ENCODE measurements at places on chromosomes 16 and 17. TPM values are rescaled to one million over a fixed set of nuclear protein-coding genes. Genes with fewer than 3 reads are reported as not detected.

DNA sequence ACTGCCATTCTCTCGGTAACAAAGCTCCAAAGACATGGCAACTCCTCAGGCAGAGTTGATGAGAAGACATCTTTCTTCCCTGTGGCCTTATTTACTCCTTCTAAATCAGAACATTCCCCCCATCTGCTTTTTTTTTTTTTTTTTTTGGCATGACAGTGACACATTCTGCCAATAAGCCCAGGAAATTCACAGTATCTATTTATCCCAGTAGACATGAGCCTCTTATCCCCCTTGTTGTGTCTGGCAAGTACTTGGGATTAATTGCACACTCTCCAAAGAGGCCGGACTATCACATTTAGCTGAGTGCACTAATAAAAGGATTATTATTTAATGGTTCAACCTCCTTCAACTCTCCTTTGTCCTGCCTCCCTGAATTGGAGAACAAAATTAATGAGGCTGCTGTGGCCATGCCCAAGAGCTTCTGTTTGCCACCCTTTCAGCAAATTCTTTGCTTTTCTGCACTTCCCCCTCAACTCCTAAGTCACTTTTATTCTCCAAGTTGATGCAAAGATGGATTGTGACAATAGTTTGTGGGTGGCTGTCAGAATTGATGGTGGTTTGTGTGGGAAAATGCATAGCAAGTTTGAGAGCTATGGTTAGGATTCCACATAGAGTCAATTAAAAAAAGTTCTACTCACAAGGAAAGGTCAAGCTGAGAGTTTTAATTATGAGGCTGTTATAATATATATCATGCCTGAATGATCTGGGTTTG is 47.2 kb downstream of the GPR139 start:
- no peak for DNase-seq

DNA sequence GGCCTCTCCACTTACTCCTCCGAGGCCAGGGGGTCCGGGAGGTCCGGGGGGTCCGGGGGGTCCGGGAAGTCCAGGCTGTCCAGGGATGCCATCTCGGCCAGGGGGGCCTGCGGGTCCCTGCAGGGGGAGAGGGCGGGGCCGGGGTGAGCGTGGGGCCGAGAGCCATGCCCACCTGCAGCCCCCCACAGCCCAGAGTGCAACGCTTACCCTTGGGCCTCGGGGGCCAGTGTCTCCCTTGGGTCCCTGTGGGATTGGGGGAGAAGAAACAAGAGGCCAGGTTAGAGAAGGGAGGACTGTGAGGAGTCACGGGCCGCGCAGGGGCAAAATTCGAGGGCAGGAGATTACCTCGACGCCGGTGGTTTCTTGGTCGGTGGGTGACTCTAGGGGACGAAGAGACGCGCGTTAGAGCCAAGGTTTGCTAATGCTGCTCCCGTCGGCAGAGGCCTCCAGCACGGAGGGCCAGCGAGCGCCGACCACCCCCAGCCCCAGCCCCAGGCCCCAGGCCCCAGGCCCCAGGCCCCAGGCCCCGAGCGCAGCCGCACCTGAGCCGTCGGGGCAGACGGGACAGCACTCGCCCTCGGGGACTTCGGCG is 2.1 kb downstream of the COL1A1 start:
- no peak for DNase-seq

Gene CCL7
- 0.29 TPM for polyA plus RNA-seq

GRCh38 chr17:39143552-39144093 is 7.8 kb downstream of the PLXDC1 start:
- peak; percentile 74 for DNase-seq

DNA sequence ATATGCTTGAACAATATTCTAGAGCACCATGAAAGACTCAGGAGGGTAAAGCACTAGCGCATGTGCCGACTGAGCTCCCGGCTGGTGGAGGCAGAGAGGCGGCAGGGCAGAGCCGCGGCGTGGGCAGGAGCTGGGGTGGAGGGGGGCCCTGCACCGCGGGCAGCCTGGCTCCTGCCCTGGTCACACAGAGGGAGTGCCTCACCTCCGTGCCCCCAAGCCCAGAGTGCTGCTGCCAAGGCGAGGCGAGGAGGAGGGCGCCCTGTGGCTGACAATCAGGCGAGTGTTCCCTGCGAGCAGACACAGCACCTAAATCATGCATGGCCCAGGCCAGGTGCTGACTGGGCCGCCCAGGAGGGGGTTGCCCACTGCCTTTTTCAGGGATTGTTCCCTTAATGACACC is 105.8 kb upstream of the TNRC6C start:
- peak; percentile 6 for DNase-seq

DNA sequence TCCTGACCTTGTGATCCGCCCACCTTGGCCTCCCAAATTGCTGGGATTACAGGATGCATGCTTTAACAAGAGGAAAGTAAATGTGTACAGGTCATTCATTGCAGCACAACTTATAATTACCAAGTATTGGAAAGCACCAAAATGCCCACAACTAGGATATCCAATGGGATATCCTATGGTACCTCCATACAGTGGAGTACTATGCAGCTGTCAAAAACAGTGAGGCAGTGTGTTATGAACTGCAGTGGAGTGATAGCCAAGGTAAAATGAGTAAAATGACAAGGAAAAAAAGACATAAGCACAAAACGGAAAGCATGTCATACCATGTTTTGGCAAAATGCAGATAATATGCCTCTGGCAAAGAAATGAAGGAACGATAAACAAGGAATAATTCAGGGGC is 87.6 kb downstream of the FOXL1 start:
- DNase-seq = no peak

DNA sequence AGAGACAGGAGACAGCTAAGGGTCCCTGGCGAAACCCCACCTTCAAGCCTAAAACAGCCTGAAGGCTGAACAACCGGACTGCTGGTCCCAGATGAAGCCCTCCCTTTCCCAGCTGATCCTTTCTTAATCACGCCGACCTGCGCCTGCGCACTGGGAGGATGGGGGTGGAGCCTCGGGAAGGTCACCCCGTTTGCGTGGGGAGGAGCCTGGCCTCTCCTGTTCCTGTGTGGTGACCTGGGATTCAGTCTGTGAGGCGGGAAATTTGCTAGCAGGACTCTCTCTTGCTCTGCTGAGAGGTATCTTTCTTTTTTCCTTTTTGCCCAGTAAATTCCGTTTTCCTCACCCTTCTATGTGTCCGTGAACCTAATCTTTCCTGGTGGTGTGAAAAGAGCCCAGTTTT is 9.6 kb downstream of the FAM20A start:
- peak; percentile 29 for DNase-seq

DNA sequence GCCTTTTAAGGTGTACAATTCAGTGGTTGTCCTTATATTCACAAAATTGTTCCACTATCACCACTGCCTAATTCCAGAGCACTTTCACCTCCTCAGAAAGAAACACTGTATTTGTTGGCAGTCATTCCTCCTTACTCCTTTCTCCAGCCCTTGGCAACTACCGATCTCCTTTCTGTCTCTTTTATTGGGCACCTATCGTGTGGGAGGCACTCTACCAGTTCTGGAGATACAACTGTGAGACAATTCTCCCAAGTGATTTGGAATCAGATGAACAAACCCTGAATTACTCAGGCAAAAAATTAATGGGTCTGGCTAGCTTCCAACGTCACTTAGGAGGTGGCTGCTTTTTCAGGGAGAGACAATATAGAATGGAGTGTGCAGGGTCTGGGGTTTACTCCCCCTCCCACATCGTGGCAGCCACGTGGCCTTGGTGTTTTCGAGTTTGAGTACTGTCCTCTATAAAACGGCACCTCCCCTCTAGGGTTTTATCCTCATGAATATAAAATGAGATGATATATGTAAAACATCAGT is 63.9 kb downstream of the SHISA9 start:
- no peak for DNase-seq

DNA sequence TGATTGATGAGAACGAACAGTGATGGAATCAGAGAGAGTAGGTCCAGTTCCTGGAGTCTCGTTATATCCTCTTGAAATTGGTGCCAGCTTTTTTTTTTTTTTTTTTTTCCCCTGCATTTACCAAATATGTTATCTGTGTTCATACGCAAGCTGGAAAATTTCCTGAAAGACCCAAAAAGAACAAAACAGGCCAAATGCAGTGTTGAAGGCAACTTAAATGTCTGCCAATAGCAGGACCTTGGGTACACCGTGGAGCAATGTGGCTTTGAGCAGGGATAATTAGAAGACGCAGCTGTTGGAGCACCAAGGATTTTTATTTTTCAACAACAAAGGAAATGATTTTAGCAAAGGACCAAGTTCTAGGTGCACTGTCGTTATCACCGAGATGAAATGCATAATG is 105.0 kb downstream of the ABCC6 start:
- no peak for DNase-seq

DNA sequence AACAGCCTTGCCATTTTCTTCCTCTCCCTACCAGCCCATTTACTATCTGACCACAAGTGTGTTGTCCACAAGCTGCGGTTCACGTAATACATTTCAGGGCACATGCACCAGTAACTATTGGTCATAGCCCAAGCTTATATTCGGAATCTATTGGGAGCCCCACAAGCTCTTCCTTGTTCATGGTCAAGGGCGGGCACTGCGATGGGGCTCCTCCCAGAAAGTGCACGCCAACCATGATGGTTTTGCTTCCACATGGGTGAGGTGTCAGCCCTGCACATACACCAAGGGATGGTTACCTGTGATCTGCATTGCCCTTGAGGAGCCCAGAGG is 12.1 kb downstream of the THRA start:
- DNase-seq = no peak

DNA sequence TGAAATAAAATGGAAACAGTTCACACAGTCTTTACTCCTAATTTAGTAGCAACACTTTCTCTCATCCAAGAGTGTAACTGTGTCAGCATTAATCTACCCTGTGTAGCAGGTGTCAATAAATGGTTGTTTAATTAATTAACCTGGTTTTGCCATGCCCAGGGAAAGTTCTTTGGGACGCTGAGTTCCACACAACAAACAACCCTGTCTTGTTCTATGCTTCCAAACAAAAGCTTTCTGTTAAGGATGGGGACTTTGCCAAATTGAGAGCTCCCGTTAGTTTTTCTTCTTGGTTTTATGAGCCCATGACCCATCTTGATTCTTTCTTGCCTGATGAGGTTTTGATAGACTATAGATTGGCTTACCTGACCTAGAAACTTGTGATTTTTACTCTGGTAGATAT is 530.1 kb downstream of the KCNJ2 start:
- DNase-seq = no peak

DNA sequence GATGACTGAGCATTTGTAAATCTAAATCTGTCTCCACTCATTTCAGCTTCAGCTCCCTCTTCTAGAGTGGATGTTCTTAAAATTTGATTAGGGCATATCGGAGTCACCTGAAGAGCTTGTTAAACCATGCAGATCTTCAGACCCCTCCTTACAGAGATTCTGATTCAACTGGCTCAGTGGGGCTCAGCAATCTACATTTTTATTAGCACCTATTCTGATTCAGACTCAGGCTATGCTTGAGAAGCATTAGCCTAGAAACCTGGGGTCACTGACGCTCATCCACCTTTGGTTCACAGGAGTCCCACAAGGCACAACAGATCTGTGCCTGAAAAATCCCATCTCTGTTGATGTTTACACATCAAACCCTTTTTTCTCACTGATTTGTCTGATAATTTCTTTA is 365.6 kb downstream of the GRIN2A start:
- no peak for DNase-seq

Gene TEKT5
- polyA plus RNA-seq = not detected

Gene PTGES3L
- 45.3 TPM for polyA plus RNA-seq

GRCh38 chr17:11296994-11297393 is 56.0 kb downstream of the SHISA6 start:
- DNase-seq = no peak

- DNase-seq = no peak
These were observed 165.4 kb downstream of the PITPNC1 start for GRCh38 chr17:67542219-67543114.

GRCh38 chr17:21218101-21218500 is 4.1 kb upstream of the TMEM11 start:
- DNase-seq = no peak

Gene EVPLL
- not detected for polyA plus RNA-seq

GRCh38 chr17:49447628-49448302 is 33.1 kb upstream of the PHB1 start:
- DNase-seq = peak; percentile 26

Gene TBC1D3
- not detected for polyA plus RNA-seq

Gene MYH13
- polyA plus RNA-seq = not detected

GRCh38 chr16:3112058-3112880 is at the start of gene ZNF205:
Gene ZNF205, plus strand, starts transcription at chr16:3112586. Its CDS starts 845 bp downstream, at chr16:3113431.
- DNase-seq = peak; percentile 79

DNA sequence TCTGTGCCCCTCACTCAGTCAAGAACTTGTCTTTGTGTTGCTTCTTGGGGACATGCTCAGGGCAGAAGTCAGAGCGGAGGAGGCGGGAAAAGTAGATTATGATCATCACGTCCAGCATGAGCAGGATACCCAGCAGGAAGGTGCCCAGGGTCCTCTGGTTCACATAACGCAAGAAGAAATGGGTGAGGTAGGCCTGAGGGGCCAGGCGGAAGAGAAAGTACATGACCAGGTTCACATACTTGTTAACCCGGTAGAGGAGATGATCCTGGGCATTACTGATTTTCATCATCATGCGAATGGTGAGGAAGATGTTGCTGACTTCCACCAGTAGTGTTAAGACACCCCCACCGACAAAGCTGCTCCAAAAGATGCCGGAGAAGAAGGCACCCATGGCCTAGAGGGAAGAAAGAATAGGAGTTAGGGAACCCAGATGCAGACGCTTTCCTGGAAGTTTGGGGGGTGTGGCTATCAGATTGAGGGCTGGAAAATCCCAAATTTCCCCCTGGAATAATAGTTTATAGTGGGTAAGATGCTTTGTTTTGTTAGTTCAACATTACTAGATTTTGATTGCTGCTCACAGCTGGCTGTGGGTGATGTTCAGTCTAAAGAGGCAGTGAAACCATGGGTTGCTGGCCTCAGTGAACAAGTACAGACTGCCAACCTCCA is 1.4 kb downstream of the TLCD1 start:
- no peak for DNase-seq

Gene CCDC92B
- 0.44 TPM for polyA plus RNA-seq

- DNase-seq = no peak
These were observed 17.1 kb downstream of the TMIGD1 start for GRCh38 chr17:30316736-30317135.

GRCh38 chr16:54284319-54284930 is 2.2 kb downstream of the IRX3 start:
- no peak for DNase-seq

DNA sequence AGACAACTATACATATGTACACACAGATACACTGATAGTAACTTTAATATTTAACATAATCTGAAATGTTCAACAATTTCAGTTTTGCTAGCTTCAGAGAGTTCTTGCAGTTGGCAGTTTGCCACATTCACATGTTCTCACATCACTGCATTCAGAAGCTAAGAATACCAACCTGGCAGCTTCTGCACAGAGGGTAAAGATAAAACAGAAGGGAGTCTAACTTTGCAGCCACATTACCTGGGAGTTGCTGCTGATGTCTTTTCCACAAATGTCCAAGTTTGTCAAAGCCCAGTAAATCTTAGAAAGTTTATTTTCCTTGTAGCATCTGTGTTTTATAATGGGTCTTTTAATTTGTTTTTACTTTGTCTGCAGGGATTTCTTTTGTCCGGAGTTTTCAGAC is 332.0 kb downstream of the BCAS3 start:
- no peak for DNase-seq

- DNase-seq = no peak
These were observed 13.4 kb upstream of the HERPUD1 start for GRCh38 chr16:56918467-56919012.

All from heart right ventricle (tissue), 16 donors.